Small intestine (tissue), 16 donors: ENCODE measurements at places on chromosomes 6 and 20.

- DNase-seq: no peak
These were observed 34.6 kb downstream of the FKBP1C start for GRCh38 chr6:63245909-63246308.

DNA sequence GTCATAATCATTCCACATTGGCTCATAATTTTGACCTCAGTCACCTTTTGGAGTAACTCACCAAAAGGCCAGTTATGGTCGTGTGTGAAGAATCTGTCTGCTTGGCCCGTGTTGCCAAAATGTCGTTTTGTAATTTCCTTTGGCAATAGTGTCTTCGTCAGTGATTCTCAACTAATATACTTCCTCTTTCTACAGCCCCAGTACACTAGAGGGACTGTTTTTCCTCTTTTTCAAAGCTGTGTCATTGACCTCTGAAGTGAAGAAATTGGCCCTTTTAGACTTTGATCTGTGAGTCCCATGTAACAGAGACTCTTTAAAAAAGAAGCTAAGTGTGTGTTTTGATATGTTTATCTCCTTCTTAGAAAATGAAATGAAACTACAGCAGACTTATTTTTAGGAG lies 5.2 kb downstream of the FOXO3 start:
- peak; percentile 79 for DNase-seq

DNA sequence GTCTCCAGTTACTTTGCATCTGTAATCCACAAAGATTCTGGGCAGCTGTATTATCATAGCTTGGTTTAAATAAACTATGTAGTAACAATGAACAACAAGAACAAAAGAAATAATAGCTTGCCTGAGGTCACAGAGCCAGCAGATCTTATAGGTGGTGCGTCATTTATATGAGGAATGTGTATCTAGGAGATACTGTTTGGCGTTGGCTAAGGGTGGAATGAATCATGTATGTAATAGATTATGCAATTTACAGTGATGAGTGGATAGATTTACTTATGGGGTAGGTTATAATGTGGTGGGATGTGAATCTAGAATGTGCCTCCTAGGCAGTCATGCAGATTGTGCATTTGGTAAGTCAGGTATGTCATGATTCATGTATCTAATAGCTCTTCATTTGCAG lies 42.8 kb downstream of the HNF4A start:
- DNase-seq: peak; percentile 82

DNA sequence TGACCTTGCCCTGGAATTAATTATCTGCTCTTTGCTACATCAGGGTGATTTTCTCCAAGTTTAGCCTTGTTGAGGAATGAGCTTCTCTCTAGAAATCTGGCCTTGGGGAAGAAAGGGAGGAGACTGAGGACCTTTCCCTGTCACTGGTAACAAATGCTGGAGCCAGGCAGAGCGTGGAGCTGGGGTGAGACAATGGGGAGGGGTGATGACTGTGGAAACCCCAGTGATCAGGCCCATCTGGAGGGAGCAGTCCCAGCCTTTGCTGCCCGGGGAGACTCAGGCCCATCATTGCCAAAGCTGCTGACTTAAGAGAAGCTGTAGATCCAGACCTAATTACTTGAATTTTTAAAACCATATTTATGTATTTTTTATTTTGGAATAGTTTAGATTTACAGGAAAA lies 31.3 kb downstream of the BCAS4 start:
- no peak for DNase-seq

DNA sequence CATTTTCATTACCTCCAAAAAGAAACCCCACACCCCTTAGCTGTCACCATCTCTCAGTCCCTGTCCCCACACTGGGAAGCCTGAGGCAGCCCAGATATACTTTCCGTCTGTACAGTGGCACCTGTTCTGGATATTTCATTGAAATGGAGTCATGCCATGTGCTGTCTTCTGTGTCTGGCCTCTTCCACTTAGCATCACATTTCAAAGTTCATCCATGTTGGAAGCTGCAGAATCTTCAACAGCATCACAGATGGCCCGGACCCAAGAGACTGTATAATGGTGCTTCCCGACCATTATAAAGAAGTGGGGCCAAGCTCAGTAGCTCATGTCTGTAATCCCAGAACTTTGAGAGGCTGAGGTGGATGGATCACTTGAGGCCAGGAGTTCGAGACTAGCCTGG lies 58.4 kb downstream of the DLGAP4 start:
- no peak for DNase-seq

GRCh38 chr6:109166673-109167072 lies 71.4 kb downstream of the CEP57L1 start:
- peak; percentile 36 for DNase-seq

GRCh38 chr6:119334535-119335264 lies 14.9 kb downstream of the MAN1A1 start:
- no peak for DNase-seq

GRCh38 chr20:43727980-43728590 lies 1.3 kb upstream of the GTSF1L start:
- no peak for DNase-seq

DNA sequence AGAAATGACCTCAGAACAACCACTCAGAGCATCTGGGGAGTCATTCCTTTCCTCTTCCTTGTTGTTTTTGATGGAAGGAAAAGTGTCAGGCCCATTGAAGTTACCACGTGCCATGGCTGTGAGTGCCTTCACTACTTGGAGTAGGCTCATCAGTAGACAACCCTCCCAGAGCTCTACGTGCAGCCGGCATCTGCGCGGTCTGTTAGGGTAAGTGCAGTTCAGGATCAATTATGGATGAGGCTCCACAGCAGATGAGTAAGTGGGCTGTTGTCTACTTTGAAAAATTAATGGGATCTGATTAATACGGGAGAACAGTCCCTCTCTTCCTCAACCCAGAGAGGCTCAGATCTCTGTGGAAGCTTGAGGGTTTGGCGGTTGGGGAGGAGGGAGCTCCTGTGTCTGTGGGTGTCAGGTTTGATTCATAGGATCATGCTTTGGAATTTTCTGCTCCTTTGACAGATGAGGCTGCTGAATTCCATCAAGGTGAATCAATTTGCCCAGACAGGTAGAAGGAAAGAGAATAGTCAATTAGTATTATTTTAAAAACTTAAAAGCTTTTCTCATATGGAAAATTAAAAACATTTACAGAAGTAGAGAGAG lies 93.8 kb upstream of the TOX2 start:
- DNase-seq: no peak

- DNase-seq: no peak
These were observed 95.0 kb downstream of the LRFN2 start for GRCh38 chr6:40492187-40492586.

GRCh38 chr20:48697845-48698491 lies 129.8 kb downstream of the PREX1 start:
- DNase-seq: peak; percentile 46

DNA sequence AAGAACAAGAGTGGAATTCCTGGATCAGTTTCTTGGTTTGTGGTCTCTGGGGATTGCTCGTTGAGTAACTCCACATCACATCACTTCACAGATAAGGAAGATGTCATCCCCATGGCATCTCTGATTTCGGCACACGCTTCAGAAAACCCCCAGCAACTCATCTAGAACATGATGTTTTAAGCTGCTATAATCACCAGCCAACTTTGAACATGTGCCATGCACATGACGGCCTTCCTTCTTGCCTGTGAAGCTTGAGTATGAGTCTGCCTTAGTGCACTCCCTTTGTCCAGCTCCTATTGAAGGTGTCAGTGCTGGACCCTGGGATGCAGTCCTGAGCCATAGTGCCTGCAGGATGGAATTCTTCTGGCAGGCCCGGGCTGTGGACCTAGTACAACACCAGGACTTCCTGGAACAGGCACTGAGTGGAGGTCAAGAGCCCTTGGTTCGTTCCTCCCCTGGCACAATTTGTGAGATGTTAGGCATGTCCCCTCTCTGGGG lies 231.5 kb upstream of the SUPT3H start:
- no peak for DNase-seq

DNA sequence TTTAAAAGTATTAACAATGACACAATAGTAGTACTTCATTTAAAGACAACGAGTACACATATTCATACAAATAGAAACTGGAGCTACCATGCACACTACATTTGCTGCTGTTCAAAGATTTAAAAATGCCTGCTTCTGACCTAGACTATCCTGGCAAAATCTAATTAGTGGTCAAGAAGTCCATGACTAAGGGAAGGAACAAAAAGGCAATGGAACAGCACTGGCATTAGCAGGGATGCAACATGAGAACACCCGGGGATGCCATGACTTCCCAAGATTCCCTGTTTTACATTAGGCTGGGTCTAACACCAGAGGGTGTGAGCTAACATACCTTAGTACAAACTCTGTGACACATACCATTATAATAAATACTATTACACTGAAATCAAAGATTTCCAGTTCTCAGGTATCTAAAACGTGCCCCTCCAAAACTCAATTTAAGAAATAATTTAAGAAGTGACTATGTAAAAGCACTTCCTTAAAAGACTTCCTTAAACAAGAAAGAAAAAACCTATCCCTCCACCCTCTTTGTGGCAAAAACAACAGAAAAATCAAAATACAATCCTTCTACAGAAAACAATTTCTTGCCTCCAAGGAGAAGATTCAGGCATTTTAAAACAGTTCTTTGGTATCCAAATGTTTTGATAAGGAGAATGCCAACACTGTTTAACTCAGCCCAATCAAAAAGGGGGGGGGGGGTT lies 25.5 kb downstream of the CHD6 start:
- DNase-seq: no peak

- no peak for DNase-seq
These were observed 127.8 kb downstream of the HFE start for GRCh38 chr6:26214803-26215584.

- no peak for DNase-seq
These were observed 32.1 kb downstream of the SNAI1 start for GRCh38 chr20:50014570-50015562.

DNA sequence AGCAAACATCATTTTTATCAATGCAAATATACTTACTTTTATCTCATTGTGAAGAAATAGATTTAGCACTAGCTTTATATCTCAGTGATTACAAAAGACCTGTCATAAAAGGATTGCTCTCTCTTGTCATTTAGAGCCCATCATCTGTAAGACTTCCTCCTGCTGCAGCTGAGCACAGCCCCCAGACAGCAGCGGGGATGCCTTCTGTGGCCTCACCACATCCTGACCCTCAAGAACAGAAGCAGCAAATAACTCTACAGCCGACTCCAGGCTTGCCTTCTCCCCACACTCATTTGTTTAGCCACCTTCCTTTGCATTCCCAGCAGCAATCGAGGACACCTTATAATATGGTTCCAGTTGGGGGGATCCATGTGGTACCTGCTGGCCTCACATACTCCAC lies 127.0 kb upstream of the EDN1 start:
- DNase-seq: no peak

DNA sequence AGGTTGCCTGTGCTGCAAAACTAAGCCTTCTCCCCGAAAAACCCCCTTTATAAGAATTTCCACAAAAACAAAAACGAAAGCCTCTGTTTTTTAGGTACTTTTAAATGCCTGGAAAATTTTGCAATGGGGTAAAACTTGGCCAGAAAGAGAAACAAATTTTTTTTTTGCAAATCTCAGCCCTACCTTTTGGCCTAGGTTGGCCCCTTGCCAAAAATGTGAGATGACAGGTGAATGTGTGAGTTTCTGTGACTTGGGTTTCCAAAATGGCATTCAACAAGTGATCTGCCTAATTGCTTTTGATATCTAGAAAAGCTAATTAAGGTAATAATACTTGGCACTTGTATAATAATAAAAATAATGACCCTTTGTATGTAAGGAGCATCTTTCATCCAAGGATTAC lies 48.4 kb downstream of the MAFB start:
- no peak for DNase-seq

DNA sequence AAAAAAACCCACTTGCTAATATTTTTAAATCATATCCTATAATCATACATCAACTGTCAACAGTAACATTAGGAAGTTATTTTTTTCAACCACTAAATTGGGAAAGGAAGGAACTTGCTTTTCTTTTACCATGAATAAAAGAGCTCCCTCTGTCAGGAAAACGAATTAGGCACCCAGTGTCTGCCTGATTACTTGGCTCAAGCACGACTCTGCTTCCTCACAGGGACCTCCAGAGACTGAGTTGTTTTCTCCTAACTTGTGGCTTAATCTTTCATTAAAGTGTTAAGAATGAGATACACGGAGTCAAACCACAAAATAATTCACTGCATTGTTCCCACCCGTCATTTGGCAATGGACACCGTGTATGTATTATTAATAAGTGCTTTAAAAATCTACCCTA lies 1405.1 kb upstream of the EYS start:
- DNase-seq: no peak

- DNase-seq: no peak
These were observed 607.7 kb upstream of the CITED2 start for GRCh38 chr6:139982195-139982594.

GRCh38 chr6:67412035-67412434 lies 1223.0 kb upstream of the ADGRB3 start:
- DNase-seq: no peak

DNA sequence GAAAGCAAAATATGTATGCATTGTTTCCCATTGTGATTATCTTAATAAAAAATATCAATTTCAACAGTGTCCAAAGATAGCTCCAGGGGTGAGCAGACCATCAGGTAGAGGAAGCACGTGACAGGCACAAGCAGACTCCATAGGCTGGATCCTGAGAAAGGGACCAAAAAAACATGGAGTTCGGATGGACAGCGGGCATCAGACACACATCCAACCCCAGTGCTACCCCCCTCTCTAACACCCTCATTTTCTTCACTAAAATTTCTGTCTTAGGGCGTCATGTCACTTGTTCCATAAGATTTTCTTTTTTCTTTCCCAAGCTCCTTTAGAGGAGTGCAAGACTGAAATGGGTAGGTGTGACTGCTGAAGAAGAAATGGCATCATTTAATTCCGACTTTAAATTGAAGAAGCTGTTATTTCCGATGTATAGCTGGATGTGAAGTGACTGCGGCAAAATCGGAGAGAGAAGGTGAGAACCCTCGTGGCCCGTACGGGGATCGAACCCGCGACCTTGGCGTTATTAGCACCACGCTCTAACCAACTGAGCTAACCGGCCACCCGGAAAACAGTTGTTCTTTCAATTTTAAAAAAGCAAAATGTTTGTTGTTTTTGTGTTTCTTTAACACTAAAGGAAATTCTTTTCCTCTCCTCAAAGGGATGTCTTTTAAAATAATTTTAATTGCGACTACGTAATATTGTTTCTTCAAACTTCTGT lies 10.3 kb upstream of the PRSS16 start:
- DNase-seq: peak; percentile 21

GRCh38 chr6:117512056-117512828 lies 29.8 kb downstream of the DCBLD1 start:
- no peak for DNase-seq

- DNase-seq: peak; percentile 11
These were observed 1.8 kb downstream of the EPB41L2 start for GRCh38 chr6:131061041-131061750.

GRCh38 chr20:45935416-45936046 lies 1.0 kb downstream of the PCIF1 start:
- no peak for DNase-seq
